Endothelial cell of umbilical vein (primary cell): ENCODE measurements at places on chromosomes 16 and 17.

GRCh38 chr16:67723151-67723910, 4.2 kb upstream of the GFOD2 start:
- no peak for DNase-seq

GRCh38 chr16:2963723-2964474, at the start of gene KREMEN2:
Gene KREMEN2 (plus strand): TSS chr16:2964275. CDS start chr16:2964521, 246 bp downstream.
- DNase-seq, result no peak

DNA sequence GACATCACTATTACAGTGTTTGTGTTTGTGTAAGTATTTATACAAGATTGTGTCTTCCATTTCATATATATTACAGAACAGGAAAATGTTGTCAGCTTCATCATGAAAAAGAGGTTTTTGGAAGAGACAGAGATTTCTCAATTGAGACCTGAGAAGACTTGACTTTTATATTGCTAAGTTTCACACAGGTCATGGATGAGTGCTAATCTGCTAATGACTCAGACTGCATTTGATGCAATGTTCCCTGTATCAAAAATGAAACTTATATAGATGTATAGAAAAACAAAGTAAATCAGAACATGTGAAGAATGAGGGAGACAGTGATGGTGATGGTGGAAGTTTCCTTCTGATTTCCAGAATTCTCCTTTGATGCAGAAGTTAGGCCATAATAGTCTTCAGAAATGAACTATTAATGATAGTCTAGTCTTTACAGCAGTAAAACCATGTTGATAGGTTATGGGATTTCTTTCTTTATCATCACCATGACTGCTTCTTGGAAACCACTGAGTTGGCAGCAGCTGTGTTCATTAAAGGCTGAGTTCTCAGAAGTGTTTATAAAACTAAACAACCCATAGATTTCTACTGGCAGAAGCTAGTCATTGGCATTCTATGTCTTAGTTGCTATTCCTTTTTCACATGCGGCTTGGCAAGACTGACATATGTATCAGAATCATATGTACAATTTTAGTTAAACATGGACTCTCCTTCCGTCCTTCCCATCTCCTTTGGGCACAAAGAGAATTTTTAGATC, 56.1 kb downstream of the PCTP start:
- no peak for DNase-seq

GRCh38 chr17:78917451-78918275, 7.5 kb downstream of the TIMP2 start:
- no peak for DNase-seq

DNA sequence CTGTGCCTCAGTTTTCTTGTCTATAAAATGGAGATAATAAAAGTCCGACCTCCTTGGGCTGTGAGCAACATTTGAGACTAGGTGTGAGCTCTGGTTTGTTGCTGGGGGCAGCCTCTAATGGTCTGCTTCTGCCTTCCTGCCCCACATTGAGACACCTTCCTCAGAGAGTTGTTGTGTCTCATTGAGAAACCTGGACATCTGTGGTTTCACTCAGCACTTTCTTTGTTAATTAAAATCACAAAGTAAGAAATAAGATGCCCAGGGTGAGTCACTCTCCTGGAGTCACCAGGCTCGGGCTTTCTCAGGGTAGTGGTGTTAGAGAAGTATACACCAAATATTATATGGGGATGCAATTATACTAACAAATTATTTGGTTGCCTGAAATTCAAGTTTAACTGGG, 389.2 kb upstream of the SALL1 start:
- DNase-seq, result no peak
